ENCODE measurements at places on chromosomes 1 and 21. TPM values are rescaled to one million over a fixed set of nuclear protein-coding genes. Genes with fewer than 3 reads are reported as not detected.
A peak's percentile ranks its signal among the peaks of the same experiment; 100 is the strongest.

- peak; percentile 57 for DNase-seq
Observed at GRCh38 chr1:6245869-6246496, 2.0 kb downstream of the HES3 start.

DNA sequence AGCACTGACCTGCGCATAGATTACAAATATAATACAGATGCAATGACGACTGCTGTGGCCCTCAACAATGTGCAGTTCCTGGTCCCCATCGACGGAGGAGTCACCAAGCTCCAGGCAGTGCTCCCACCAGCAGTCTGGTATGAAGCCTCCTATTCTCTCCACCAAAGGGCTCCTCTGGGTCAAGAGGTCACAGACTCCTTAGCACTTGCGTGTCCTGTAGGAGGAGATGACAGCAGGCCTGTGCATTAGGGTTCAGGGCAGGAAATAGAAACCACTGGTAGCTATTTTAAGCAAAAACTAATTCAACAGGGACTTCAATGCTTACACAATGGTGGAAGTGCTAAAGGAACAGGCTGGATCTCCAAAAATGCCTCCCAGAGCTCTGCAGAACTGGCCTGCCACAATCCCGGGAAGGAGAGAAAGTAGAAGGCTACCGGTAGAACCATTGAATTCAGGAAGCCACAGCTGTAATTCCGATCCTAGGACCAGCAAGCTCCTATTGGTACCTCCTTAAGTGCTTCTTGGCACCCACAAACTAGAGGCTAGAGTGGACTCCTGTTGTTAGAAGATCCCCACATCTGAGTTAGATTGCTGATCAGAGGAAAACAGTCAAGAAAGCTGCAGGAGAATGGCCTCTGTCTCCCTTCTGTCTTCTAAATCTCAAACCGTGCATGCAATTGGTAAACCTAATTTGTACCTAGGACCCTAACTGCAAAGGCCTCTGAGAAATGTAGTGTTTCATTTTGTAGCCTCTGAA, 12.7 kb upstream of the DYNLT5 start:
- no peak for DNase-seq

DNA sequence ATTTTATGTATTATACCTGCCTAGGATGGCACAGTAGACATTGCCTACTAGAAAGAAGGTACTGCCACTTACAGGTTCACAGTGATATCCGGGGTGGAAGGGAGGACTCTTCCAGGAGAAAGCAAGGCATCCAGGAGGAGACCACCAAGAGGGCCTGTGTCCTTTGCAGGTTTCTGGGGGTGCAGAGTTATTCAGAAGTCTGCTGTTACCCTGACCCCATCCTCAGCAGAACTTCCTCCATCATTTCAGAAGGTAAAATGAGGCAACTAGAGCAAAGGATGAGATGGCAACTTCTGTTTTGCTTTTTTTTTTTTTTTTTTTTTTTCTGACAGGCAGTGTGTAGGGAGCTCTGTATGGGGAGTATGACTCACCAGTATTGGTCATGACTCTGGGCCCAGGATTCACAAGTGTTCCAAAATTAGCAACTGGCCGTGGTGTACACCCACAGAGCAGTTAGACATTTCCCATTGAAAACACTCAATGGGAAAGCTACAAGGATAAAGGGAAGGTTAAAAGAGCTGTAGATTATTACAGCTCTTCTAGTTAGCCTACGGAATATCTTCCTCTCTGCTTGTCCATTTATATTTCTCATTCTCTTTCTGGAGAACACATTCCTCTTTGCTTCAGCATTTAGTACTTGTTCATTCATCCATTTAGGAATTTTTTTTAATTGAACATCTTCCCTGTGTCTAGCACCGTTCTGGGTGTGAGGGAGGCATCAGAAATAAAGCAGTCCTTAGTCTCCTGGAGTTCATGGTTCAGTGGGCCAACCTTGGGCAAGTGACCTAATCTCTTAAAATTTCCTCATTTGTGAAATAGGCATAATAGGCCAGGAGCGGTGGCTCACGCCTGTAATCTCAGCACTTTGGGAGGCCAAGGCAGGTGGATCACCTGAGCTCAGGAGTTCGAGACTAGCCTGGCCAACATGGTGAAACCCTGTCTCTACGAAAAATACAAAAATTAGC, 50.5 kb upstream of the PPP2R5A start:
- peak; percentile 61 for DNase-seq

- no peak for DNase-seq
Observed at GRCh38 chr1:2462819-2463218, 13.3 kb upstream of the PLCH2 start.

DNA sequence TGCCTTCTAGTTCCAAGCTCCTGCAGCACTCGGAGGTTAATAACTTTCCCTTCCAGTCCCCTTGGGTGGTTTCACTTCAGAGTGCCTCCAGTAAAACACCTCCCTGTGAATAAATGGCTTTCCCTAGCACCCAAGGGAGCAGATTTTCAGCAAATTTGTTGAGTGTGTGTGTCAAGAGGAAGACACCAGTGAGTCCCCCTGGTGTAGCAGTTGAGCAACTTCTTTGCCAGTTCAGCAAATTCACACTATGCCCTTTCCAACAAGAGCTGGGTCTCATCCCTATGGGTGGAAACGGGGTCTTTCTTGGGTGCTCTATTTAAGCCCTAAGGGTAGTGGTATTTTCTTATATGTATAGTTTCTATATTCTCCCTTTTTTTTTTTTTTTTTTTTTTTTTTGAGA, 806 bp upstream of the AADACL4 start:
- no peak for DNase-seq

DNA sequence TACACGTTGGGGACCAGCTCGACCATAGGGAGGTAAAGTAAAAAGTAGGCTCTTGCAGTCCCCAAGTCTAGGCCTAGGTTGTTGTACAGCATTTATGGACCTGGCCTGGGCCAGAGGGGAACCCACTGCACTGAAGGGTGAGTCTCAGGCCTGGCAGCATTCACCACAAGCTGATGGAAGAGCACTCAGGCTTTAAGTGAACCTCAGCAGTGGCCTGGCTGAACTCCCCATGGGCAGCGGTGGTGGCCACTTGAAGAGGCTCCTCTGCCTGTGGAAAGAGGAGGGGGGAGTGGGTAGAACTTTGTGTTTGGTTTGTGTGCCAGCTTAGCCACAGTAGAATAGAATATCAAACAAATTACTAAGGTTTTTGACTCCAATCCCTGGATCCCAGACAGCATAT, 176.2 kb upstream of the PRMT6 start:
- DNase-seq = no peak

DNA sequence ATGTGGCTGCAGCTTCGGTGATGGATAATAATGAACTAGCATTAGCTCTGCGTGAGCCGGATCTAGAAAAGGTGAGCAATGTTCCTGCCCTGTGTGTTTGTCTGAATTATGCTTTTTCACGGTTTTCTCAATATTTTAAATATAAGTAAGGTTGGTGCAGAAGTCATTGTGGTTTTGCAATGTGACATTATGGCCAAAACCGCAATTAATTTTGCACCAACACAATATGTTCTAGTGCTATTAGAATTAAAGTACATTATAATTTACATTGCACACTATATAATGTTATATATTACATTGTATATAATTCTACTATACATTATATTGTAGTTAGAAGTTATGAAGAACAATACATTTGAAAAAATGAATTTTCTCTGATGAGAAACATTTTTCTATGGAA, 255.8 kb downstream of the ZP4 start:
- DNase-seq = no peak

GRCh38 chr1:106727171-106727570, 329.3 kb upstream of the PRMT6 start:
- no peak for DNase-seq

DNA sequence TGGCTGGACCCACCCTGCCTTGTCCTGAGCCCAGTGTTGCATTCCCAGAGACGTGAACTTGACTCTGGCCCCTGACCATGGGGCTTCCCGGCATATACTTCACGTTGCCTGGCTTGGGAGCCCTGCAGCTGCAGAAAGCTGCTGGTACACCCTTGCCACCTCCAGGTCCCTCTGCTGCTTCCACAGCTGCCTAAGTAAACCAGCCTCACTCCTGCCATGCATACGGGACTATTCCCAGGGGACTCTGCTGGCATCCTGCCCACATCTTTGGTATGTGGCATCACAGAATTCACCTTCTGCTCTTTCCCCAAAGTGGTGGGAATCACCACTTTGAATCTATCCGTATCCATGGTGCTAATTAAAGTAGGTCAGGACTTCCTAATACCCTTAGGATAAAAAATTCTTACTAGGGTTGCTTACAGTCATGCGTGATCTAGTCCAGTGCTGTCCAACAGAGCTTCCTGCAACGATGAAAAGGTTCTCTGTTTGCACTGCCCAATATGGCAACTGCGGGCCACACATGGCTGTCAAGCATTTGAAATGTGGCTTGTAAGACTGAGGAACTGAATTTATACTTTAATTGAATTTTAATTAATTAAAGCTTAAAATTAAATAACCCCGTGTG, 203.0 kb downstream of the GRIK3 start:
- DNase-seq = no peak

- DNase-seq = no peak
Observed at GRCh38 chr1:97989094-97989680, 68.4 kb upstream of the DPYD start.

DNA sequence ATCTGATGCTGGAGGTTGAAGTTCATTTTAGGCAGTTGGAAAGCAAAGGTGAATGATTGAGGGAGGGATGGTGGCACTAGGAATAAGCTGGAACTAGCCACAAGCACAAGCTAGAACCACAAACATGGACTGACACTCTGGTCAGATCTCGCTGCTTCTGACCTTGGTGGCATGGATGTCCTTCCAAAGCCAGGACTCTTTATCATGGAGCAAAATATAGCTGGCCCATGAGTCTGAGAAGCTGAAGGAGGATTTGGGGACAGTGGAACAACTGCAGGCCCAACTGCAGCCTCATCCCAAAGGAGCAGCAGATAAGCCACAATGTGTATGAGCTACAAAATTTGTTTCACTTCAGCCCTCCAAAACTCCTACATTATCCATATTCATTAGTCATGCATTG, 35.5 kb downstream of the SRSF11 start:
- DNase-seq = no peak

DNA sequence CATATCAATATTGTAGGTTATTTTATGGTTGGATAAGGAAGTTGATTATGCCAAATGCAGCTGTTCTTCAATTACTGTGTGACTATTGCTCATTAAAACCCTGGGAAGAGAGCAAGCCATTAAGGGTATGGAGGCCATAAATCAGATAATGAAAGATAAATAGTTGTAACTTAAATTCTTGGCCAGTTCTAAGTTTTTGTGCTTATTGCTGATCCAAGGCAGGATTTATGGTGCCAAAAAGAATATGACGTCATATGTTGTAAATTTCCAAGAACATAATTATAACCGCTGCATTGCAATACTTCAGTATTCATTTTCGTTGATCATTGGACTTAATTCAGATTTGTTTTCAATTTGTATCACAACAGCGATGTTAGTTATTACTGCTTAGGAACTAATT, 211.6 kb downstream of the LRRC40 start:
- no peak for DNase-seq

DNA sequence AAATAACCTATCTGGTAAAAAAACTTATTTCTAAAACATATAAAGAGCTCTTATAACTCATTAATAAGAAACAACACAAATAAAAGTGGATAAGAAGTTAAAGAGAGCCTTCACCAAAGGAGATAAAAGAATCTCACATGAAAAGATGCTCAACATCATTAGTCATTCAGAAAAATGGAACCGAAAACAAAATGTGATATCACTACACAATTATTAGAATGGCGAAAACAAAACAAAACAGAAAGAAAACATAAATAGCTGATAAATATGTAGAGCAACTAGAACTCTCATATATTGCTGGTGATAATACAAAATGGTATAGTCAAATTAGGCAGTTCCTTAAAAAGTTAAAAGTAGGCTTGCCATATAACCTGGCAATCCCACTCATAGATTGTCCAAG, 1109.3 kb downstream of the PLA2G4A start:
- DNase-seq = no peak

DNA sequence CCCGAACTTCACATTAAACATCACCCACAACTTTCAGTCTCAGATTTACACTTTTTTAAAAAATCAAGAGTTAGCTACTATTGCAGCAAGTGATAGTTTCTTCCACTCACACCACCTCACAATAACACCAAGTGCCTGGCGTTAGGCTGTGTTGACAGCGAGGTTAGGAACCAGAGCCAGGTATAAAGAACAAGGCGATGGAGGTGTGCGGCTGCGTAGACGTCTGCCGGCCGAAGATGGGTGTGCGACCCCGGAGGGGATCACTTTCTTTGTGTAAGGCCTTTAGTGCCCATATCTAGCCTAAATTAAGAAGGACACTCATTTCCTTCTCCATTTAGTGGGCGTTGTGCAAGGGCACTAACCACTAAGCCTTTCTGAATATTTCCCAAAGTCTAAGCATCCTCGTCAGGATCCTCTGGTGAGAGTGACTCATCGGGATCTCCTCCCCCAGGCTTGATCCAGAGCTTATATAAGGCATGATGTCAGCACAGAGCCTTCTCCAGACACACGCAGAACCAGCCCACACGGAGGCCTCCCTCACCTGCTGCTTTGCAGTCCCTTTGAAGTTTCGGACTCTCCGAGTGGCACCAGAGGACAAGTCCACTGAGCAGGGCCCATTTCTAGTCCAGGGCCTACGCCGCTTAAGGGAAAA, 11.8 kb downstream of the NHLH2 start:
- DNase-seq = no peak

GRCh38 chr1:205118752-205119151, 3.0 kb downstream of the RBBP5 start:
- no peak for DNase-seq

GRCh38 chr1:25450891-25451290, 20.2 kb downstream of the MACO1 start:
- no peak for DNase-seq

- no peak for DNase-seq
Observed at GRCh38 chr1:224498574-224499170, 64.1 kb upstream of the WDR26 start.

DNA sequence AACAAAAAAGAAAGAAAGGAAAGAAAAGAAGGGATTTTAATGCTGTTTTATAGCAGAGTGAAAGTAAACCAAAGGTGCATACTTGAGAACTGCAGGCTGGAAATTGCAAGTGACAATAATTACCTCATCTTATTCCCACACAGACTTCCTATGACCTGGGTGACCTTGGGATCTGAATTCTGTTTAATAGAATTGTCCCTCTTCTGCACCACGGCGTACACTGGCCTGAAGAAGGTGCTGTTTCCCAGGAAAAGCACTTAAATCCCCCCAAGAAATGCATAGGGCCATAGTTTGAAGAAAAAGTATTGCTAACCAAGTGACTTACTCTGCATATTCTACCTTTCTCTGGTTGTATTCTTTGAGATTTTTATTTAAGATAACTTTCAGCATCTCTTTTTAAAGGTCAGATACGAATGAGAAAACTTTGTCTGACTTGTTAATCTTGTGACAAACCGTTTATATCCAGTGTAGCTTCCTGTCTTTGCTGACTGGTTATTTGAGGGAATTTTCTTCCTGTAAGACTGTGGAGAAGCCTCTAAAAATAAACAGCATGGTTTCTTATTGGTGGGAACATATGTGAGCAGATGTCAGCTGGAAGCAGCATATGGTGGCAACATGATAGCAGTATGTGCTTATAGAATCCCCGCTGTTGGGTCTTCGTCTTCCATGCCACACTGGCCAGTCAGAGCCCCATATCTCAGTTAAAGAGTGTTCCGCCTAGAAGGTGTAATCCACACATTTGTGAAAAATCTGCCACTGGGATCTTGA, 16.3 kb downstream of the TGFB2 start:
- no peak for DNase-seq

KDF1 gene
- total RNA-seq = not detected

PROK1 gene
- 0.15 TPM for total RNA-seq

BACH1 gene
- total RNA-seq = 115 TPM

PCAT6 gene
- 0.44 TPM for total RNA-seq

FAM43B gene
- 0.25 TPM for total RNA-seq

TXNIP gene
- total RNA-seq = 1,171 TPM

SLAMF1 gene
- 0.06 TPM for total RNA-seq

MRPS21 gene
- 52.5 TPM for total RNA-seq

FCRL4 gene
- not detected for total RNA-seq
